Activated CD4-positive, alpha-beta T cell treated with anti-CD3 and anti-CD28 coated beads for 24 hours (primary cell): ENCODE measurements at places on chromosomes 2 and 18.

DNA sequence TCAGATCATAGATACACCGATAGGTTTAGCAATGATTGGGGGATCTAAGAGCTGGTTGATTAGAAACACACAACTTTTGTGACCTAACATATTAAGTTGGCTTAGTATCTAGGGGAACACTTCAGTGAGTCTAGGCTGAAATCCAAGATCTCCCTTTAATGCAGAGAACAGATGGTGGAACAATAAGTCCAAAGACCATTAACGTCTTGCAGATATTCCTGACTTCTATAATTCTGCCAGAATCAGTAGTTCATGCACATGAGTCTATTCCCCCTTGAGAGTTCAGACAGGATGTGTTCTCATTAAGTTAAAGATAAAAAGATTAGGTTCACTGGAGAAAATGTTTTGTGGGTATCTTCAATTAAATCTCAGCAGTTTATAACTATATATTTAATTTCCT lies 506.5 kb downstream of the TSN start:
- DNase-seq = no peak

- DNase-seq = no peak
Observed at GRCh38 chr18:35464831-35465279, 32.9 kb downstream of the INO80C start.

GRCh38 chr2:239882331-239882732 lies 142.8 kb downstream of the NDUFA10 start:
- peak; percentile 40 for DNase-seq

DNA sequence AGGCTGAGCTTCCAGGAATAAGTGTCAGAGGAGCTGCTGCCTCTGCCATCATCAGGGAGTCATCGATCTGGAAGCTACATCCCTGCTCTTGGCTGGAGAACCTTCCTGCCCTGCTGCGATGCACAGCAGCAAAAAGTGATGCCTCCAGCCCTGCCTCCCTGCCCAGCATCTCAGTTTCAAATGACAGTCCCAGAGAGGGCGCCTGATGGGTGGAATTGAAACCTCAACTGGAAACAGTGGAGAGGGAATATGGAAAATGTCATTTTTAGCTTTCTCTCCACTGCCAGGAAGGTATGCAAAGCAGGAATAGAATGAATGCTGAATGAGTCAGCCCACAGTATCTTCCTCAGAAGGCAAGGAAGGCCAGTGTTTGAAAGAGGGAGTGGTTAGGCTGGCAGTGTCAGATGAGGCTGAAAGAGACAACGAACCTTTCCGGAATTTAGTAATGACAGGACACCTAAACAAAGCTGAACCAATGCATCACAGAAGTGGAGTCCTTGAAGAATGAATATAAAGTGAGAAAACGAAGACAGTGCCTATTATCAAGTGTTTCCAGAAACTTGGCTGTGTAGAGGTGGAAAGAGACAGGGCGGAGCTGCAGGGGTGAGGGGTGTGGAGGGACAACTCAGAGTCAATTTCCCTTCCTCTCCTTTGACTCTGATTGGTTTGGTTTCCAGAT lies 153.9 kb upstream of the NDUFV2 start:
- no peak for DNase-seq

DNA sequence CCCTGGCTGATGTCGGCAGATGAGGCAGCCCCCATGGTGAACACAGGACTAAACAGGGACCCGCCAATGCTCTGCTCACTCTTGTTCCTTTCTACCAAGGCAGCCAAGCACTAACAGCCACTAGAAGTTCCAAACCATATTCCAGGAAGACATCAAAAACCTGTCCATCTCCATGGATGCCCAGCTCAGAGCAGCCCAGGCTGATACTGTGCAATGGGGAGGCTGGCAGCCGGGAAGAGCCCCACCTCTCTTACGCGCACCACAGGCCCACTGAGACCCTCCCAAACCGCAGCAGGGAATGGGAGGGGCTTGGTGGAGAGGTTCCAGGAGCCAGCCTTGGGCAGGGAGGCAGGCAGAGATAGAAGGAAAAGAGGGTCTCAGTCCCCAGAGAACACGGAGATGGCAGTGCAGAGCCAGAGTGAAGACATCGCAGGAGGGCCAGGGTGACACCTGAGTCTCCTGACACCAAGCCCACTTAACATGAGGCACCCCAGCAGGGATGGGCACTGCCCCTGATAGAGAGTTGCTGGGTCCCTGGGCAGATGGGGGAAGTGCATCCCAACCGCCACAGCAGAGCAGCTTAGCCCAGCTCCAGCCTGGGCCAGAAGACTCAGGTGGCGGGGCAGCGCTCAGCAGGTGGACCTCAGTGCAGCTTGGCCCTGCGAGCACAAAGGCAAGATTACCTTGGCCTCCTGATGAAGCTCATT lies 3.4 kb downstream of the HS6ST1 start:
- no peak for DNase-seq

DNA sequence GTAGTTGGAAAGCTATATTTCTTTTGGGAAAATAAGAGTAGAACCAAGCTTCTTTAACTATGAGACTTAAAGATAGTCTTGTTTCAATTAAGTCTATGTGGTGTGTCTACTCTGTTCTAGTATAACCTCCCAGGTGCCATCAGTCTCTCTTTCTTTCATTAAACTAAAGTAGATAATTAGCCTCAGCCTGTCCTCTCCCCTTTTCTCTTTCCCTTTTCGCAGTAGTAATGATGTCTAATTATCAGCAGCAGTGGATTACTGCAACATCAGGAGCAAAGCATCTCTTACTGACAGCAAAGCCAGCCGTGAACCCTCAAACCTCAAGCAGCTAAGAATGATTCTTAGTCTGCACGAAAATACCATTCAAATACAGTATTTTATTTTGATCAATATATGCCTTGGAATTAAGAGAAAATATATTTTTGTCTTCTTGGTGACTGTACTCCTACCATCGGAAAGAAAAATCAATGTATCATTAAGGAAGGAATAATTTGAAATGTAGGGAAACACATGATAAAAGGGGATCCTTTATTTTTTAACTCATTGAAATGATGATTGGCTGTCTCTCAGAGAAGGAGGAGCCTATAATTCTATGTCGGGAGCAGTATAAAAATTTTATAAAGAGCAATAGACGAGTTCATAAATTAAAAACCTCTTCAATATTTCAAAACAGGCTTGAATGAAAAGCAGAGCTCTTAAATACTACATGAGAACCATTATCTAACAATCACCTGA lies 4.5 kb downstream of the NOL4 start:
- no peak for DNase-seq

- DNase-seq = no peak
Observed at GRCh38 chr2:212158081-212158480, 380.5 kb downstream of the ERBB4 start.
